ENCODE measurements at places on chromosomes 6 and 20.

GRCh38 chr6:136171231-136171630, 78.9 kb downstream of the MTFR2 start:
- no peak for DNase-seq

- DNase-seq = no peak
Measured at GRCh38 chr20:24657196-24657595, 187.8 kb downstream of the SYNDIG1 start.

- no peak for DNase-seq
Measured at GRCh38 chr6:136880748-136881460, 41.2 kb upstream of the SLC35D3 start.

DNA sequence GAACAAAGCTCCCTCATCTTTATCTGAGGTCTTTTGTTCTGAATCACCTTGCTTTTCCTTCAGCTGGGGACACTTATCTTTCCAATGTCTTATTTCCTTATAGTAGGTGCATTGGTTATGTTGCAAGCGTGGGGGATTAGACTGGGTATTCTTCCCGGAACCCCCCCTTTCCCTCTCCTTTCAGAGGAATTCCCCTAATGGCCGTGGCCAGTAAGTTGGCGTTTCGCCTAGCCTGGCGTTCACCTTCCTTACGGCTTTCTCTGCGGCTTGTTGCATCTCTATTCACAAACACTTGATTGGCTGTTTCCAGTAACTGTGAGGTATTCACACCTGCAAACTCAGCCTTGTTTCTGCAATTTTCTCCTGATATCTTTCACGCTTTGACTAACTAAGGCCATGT, 32.8 kb upstream of the FABP7 start:
- DNase-seq = no peak

- DNase-seq = no peak
Measured at GRCh38 chr6:282177-282866, 10.0 kb upstream of the DUSP22 start.

- DNase-seq = no peak
Measured at GRCh38 chr6:14121936-14122344, 4.4 kb downstream of the CD83 start.
